ENCODE measurements at places on chromosomes 7 and 10.

GRCh38 chr7:143387156-143387975 lies 6.2 kb downstream of the ZYX start:
- no peak for DNase-seq

DNA sequence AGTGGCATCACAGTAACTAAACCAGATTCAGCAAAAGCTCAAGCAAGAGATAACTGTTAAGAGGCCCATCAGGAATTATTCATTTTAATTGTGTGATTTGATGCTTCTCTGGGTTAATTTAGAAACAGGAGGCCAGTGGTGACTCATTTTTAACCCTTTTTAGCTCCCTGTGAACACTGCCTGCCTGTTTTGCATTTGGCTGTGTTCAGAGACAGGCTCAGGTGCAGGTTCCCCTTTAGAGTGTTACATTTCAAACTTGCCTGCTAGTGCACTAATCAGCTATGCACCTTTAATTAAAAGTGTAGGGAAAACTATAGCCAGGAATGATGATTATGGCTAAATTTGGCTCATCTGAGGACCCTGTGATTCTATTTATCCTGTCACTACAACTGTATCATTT lies 6.5 kb downstream of the STAMBPL1 start:
- DNase-seq: no peak

- no peak for DNase-seq
These were observed 26.3 kb downstream of the FAM107B start for GRCh38 chr10:14748441-14748840.

DNA sequence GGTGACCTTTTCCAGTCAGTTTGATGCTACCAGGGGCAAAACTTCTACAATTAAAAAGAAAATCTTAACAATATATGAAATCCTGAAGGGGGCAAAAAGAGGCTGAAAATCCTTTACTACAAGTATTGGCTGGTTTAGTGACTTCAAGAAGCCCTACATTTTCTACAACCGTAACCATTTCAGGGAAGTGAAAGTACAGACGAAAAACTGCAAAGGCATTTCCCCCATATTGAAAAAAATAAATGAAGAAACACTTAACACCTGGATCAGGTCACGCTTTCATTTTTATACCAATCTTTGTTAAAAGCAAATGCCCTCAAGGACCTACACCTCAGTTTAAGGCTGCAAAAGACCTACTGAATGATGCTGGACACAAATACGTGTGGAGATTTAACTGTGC lies 38.6 kb downstream of the IL6 start:
- DNase-seq: no peak

GRCh38 chr7:121019018-121019417 lies 30.5 kb downstream of the CPED1 start:
- no peak for DNase-seq

DNA sequence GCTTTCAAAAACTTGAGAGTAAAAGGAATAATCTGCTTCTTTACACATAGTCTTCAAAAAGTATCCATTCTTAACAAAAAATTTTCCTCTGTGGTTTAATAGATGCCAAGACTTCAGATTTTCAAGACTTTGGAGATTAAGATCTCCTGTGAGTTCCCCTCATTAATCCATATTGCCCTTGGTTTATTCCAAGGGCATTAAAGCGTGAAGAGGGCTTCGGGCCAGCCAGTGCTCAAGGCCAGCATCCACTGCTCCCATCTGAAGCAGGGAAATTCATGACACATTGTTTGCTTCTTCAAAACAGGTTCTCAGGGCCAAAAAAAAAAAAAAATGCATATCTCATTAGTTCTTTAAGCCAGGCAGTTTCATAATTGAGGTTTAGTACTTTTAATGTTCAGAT lies 137.3 kb upstream of the RHOBTB1 start:
- no peak for DNase-seq

DNA sequence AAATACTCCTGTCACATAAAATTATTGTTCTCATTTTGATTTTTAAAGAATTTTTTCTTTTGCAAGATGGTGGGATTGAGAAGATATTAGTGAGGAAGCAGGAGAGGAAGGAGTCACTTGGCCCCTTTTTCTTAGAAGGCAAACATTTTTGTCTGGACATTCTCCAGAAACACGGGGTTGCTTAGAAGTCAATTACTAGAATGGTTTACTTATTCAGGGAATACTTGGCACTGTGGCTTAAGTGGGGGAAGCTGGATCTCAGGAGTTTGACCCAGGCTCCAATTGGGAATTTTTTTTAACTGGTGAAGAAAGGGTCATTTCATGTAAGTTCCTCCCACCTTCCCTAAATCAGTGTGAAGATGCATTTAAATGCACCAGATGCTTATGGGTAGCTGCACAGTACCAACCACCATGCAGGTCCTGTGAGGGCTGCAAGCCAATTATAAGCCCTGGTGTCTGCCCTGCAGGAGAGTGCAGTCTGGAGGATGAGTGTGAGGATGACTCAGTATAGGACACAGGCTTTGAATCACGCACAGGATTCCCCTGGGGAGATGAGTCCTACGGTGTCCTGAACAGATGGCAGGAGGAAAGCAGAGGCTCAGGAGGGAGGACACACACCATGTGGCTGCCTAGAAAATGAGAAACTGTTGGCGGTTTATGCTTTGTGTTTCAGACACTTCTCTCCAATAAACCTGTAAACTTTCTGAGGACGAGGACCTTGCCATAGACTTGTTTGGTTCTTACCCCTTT lies 299.1 kb downstream of the PLXNA4 start:
- no peak for DNase-seq

- no peak for DNase-seq
These were observed 513.8 kb upstream of the AKR1E2 start for GRCh38 chr10:4312051-4312835.

DNA sequence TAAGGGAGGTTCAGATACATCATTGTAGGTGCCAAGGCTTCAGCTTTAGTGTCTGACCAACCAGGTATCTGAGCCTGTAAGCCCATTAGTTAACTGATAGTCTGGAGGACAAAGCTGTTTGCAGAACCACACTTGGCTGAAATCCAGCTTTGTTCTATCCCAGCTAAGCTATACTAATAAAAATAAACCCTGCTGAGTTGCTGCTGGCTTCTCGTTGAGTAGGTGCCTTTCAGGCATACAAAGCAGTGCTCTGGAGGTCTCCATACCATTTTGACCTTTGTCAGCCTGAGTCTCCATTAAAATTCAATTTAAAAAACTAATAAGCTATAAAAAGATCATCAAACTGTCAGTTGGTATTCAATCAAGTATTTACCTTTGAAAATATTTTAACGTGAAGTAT lies 22.0 kb downstream of the CDCA7L start:
- no peak for DNase-seq

DNA sequence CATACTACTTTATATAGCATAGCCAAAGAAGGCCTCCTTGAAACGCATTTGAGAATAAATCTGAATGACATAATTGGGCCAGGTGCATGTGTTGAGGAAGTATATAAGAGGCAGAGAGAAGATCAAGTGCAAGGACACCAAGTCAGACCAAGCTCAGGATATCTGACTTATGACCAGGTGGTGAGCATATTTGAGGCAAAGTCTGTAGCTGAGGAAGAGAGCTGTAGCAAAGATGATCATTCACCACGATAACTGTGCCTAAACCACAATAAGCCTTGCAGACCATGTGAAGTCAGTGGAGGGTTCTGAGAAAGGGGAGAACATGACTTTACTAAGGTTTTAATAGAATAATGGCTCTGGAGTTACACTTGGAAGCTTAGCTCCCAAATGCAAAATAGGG lies 292.3 kb downstream of the SORCS1 start:
- no peak for DNase-seq

DNA sequence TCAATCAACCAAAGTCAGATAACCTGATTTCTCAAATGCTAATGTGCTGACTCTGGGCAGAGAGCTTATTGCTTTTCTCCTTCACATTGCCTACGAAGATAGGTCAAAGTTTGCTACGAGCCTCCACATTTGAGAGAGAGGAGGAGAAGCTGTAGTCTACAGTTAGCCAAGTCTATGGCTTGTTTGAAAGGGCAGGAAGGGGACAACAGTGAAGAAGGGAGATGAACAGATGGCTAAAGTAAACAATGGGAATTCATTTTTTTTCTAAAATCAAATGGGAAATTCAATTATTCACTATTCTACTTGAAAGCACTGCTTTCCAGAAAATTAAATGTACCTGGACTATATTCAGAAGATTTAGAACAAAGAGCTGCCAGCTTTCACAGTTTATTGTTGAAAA lies 126.7 kb upstream of the C1QL3 start:
- DNase-seq: no peak

GRCh38 chr7:153509768-153510167 lies 542.4 kb upstream of the DPP6 start:
- no peak for DNase-seq

DNA sequence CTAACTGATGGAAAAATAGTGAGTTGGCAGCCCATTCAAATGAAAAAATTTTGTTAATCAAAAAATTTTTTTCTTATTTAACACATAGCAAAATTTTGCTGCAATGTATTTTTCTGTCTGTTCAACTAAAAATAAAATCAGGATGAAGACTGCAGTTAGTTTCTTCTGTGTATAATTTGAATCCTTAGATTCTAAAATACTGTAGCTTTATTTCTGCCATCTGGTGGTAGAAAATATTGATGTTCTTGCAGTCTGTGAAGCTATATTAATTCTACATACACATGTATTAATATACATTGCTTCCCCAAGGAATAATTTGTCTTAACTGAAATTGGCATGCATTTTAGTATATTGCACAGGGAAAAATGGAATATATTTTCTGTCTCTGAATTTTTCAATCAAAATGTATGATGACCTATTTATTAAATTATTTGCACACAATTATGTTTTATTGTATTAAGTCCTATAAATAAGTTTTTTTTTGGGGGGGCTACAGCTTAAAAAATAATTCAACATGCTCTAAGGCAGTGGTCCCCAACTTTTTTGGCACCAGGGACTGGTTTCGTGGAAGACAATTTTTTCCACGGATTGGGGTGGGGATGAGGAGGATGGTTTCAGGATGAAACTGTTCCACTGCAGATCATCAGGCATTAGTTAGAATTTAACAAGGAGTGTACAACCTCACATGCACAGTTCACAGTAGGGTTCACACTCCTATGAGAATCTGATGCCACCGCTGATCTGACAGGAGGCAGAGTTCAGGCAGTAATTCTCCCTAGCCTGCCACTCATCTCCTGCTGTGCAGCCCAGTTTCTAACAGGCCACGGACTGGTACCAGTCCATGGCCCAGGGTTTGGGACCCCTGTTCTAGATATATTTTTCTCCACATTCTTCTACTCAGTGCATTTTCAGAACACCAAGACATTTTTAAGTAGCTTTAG lies 119.4 kb downstream of the GNAT3 start:
- no peak for DNase-seq

GRCh38 chr7:66682350-66683093 lies 53.8 kb downstream of the KCTD7 start:
- no peak for DNase-seq

DNA sequence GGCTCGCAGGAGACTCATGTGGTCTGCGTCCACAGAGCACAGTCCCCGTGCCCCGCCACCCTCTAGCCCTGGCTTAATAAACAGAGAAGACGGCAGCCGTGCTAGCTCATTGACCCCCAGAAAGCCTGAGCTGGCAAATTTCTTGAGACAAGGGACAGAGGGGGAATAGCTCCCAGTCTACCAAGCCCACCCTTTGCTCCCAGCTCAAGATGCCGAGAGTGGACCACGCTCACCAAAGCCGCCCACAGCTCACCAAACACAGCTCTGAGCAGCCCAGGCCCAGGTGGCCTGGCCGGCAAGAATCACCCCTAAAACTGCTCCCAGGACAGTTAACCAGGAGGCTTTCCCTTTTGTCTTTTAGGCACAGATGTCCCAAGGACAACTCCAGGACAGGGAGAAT lies 5.4 kb downstream of the PDGFA start:
- no peak for DNase-seq

DNA sequence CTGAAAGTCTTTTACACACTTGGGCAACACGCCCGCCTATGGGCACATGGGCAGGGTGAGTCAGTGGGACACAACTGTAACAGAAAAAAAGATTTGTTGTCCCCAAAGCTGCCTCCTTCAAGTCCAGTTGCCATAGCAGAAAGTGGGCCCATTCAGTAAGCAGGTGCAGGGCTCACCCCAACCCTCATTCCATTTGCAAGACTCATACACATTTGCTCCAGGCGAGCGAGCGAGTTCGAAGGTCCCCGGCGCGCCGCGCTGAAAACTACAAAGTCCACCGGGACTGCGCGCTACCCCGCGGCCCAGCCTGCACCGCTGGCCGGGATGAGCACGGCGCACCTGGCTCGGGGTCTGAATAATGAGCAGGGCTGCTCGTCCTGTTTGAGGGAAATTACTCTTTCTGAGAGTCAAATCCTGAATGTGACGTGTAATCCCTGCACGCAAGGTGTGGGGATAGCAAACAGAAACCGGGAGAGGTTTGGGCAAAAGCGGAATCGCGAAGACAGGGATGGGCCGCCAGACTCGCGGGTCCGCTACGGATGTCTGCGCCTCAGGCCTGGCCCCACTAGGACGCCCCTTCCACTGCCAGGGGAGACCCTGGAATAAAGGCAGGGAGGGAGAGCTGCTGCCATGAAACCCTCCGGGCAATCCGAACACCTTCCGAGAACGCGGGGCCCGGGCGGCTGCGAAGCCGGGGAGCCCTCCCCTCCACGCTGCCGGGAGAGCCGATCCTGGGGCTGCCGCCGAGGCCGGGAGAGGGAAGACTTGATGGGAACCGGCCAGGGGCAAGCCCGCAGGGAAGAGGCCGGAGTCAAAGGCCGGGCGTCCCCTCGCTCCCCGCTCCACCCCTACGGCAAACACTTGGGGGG lies 982 bp downstream of the COBL start:
- no peak for DNase-seq

- DNase-seq: no peak
These were observed 15.4 kb downstream of the AHCYL2 start for GRCh38 chr7:129240119-129240820.
